ENCODE measurements at places on chromosomes 6 and 20.

DNA sequence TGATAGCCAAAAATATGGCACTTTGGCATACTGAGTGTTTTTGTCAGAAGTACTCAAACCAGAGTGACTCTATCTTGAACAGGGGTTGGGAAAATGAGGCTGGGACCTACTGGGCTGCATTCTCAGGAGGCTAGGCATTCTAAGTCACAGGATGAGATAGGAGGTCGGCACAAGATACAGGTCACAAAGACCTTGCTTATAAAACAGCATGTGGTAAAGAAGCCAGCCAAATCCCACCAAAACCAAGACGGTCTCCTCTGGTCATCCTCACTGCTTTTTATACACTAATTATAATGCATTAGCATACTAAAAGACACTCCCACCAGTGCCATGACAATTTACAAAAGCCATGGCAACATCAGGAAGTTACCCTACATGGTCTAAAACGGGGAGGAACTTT is 985.1 kb downstream of the HACE1 start:
- DNase-seq: no peak

DNA sequence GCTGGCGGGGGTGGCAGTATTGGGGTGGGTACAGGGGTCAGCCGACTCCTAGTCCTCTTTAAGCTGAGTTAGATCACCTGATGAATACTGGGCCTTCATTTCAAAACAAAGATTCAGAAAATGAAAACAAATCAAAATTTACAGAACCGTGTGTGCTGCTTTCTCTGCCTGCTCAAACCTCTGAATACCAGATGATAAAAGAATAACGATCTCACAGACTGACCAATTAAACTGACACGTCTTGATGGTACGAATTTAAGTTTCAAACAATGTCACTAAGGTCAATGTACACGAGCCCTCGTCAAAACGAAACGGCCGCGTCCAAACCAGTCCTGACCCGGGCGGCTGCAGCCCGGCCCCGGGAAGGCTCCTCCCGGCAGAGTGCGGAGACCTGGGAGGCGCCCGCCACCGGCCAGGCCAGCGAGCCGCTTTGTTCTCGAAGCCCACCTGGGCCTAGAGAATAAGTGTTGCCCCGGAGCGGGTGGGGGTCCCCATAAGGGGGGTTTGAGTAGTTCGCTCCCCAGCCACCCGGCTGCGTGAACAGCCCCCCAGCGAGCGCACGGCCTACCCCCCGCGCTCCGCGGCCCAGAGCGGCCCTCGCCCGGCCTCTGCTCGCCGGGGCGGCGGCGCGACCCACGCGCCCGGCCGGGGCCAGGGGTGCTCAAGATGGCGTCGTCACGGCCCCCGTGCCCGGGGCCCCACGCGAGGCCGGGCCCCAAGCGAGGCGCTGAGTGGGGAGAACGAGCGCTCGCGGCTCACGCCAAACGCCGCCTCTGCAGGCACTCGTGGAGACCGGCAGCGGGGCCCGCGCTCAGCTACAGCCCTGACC is 728 bp downstream of the PSMA7 start:
- DNase-seq: no peak

- DNase-seq: no peak
Measured at GRCh38 chr20:53296451-53297153, 297.0 kb downstream of the ZNF217 start.

DNA sequence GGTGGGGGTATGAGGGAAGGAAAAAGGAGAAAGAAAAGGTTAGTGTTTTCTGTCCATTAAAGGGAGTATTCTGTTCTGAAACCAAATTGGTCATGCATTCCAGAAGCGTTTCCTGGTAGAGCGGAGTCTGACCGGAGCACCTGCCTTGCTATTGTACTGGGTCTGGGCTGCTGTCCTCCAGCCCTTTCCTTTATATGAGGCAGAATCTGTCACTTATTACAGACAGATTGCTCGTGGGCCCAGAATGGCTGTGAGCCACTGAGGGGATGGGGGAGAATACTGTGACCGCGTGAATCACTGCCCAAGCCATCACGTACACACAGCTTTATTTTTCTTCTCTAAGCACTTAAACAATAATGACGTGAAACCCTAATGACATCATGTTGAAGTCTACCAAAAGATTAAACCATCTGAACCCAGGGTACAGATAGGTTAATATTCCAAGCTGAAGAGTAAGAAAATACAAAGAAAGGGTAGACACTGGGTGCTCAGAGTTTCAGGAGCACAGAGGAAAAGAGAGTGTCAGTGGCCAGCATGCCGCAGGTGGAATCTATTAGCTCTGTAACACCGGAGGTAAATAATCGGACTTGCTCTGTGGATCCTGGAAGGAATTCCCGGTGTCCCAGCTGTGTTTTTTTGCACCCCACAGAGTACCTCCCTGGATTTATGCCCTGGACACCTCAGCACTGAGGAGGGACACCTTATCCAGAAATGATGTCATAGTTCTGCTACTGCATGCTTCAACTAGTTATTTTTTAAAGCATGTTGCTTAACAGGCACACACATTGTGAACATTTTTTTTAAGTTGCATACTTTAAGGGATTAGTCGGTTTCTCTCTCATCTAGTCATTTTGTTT is 573.3 kb downstream of the PKHD1 start:
- peak; percentile 69 for DNase-seq

DNA sequence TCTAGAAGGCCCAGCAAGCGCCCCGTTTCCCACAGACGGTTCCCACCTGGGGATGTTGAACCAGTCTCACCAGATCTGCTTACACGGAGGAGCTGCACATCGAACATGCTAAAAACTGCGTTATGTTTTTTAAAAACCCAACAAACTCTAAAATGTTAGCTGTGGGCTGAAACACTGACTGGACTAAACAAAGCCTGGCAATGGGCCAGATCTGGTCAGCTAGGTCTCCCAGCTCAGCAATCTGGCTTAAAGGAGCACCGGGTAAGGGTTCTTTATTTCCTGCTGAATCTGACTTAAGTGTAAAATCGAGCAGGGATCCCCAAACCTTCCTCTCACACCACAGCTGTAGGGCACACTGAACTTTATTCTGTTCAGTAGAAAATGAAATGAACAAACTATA is 156.9 kb downstream of the FOXC1 start:
- DNase-seq: no peak

DNA sequence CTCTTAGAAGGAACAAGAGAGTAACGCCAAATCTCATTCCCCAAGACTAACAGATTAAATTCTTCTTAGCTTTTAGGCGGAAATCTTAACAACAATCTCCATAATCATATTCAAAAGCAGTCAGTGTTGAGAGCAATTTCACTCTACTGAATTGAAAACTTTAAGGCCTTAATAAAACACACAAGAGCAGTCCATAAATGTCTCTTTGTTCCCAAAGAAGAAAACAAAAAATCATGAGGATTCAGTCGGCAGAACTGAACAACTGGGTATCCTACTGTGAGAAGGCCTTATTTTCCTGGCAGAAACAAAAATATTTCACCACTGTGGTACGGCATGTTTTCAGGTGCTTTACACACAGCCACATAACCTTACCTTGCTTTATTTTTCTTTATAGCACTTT is 14.4 kb downstream of the ABHD12 start:
- DNase-seq: no peak

- DNase-seq: no peak
Measured at GRCh38 chr6:108502832-108503231, 57.9 kb upstream of the FOXO3 start.

GRCh38 chr6:130000526-130001421 is 17.6 kb upstream of the L3MBTL3 start:
- DNase-seq: no peak

DNA sequence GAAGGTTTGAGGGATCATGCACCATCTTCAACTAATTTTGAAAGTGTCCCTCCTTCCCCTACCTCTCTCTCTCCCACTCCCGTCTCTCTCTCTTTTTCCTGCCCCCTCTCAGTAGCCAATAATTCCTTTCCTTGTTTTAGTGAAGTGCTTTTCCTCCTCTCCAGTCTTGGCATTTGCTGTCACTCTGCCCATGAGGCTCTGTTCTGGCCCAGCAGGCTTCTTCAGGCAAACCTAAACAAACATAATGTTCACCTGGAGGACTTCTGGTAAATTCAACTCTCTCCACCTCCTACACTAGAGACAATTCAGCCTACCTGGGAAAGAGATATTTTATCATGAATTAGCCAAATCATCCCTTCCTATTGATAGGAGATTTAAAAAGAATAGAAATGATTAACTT is 320.4 kb upstream of the RNF24 start:
- no peak for DNase-seq

Measured in kidney (tissue), 22 donors.